Hematopoietic multipotent progenitor cell (in vitro differentiated cells): ENCODE measurements at places on chromosomes 16 and 17.

- DNase-seq, result no peak
Observed at GRCh38 chr16:85549766-85550421, 63.2 kb upstream of the GSE1 start.

DNA sequence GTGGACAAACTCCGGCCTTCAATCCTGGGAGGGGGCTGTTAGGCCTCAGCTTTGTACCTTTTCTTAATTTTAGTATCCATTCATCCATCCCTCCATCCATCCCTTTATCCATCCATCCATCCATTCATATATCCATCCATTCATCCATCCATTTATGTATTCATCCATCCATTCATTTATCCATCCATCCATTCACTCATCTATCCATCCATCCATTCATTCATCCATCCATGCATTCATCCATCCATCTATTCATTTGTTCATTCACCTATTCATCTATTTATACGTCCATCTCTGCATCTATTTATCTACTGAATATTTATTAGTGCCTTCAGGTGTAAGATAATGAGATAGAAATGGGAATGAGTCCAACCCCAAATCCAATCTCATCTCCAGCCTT, 26.0 kb upstream of the MMP2 start:
- no peak for DNase-seq

DNA sequence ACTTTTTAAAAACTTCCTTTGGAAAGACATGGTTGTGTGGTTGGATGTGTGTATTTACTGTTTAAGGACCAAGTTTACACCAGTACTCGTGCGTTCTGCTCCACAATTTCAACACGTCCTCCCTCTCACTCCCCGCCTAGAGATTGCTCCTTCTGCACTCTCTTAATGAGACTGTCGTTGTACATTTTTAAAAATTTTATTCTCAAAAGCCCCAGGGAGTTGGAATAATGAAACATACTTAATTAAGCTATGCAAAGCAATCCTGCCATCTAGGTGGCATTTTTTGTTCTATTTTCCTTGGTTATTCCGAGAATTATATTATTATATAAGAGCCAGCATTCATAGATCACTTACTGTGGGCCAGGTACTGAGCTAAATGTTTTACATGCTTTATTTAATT, 264.5 kb downstream of the GRIN2A start:
- no peak for DNase-seq

DNA sequence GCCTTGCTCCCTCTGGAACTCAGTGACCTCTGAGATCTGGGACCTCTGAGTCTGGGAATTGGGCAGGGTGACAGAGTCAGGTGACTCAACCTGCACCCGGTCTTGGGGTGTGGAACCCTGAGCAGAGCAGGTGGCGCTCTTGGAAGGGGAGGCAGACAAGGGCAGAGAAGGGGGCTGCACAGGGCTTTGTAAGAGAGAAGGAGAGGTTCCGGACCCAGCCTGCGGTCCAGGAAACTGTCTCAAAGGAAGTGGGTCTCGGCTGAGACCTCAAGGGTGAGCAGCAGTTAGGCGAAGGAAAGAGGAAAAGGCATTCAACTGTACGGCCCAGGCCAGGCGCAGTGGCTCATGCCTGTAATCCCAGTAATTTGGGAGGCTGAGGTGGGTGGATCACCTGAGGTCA, 10.0 kb upstream of the RIPOR1 start:
- no peak for DNase-seq

DNA sequence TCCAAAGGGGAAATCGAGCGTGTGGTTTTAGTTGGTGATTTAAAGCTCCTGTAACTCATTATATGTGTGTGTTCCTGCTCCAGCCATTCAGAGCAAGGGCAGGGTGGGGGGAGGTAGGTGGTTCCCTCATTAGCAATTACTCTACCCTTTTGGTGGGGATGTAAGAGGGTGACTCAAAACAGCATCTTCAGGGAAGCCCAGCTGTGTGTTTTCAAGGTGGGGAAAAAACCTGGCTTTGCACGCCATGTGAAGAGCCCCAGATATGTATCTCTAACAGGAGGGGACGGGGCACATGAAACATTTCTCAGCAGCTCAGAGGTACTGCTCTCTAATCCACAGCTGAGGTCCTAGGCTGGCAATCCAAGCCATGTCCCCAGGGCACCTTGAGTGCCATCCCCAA, 241.3 kb upstream of the ZFHX3 start:
- DNase-seq, result no peak
